ENCODE measurements at places on chromosomes 2 and 18.
A peak's percentile ranks its signal among the peaks of the same experiment; 100 is the strongest.

GRCh38 chr2:100988630-100989417, 13.3 kb upstream of the RPL31 start:
- no peak for DNase-seq

DNA sequence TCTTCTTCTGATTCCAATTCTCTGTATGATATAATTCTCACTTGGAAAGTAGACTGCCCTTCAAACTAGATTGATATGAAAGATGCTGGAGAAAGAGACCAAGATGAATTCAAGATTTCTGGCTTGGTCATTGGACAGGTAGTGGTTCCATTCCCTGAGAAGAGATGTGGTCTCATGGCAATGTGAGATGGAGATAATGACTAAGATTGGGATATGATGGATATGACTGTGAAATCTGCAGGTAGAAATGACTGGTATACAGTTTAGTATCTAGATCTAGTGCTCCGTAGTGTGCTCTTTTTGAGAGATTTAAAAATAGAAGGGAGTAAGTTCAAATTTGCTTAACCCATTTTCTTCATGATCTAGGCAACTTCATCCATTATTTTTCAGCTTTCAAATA, 425.4 kb upstream of the TRIB2 start:
- no peak for DNase-seq

- no peak for DNase-seq
Observed at GRCh38 chr2:200624658-200625057, 38.8 kb downstream of the AOX1 start.

GRCh38 chr2:160934991-160935390, 225.2 kb upstream of the TANK start:
- DNase-seq = no peak

DNA sequence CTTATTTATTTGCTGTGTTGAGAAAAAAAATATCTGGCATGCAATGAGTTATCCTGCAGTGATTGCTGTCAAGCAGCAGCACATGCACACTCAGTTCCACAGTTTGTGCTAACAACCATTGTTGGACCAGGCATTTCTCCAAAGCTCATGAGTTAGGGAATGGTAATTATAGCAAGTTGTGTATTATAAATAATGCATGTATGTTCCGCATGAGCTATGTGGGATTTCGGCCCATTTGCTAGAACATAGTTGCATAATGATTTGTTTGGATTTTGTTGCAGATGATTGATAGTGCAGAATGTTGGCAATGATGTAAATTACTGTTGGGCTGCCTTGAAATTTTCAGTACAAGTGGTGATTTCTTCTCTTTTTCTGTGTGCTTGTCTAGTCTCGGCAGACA, 10.7 kb downstream of the KCNJ3 start:
- DNase-seq = no peak

DNA sequence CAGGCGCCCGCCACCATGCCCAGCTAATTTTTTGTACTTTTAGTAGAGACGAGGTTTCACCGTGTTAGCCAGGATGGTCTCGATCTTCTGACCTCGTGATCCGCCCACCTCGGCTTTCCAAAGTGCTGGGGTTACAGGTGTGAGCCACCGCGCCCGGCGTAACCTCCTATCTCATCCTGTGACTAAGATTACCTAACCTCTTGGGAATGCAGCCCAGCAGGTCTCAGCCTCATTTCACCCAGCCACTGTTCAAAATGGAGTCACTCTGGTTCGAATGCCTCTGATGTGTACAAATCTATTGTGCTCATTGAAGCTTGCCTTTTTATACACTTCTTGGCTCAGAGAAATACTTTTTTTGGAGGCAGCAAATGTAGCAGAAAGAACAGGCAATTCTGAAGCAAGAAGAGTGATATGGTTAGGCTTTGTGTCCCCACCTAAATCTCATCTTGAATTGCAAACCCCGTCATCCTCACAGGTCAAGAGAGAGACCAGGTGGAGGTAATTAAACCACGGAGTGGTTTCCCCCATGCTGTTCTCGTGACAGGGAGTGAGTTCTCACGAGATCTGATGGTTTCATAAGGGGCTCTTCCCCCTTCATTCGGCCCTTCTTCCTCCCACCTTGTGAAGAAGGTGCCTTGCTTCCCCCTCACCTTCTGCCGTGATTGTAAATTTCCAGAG, 60.6 kb downstream of the SLC4A3 start:
- DNase-seq = no peak

DNA sequence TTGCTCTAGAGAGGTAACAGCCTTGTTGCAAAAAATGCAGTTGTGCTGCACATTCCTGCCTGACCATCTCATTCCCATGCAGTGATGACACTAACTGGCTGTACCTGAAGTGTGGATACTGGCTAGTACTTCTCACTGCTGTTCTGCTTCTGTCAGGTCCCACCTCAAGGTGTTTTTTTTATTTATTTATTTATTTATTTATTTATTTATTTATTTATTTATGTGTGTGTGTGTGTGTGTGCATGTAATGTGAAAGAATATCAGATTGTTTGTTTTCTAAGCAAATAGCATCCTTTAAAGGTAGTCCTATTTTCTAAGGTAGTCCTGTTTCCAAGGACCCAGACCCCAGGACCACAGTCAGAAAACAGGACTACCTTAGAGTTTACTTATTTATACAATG, 87.2 kb upstream of the SYT4 start:
- DNase-seq = no peak

DNA sequence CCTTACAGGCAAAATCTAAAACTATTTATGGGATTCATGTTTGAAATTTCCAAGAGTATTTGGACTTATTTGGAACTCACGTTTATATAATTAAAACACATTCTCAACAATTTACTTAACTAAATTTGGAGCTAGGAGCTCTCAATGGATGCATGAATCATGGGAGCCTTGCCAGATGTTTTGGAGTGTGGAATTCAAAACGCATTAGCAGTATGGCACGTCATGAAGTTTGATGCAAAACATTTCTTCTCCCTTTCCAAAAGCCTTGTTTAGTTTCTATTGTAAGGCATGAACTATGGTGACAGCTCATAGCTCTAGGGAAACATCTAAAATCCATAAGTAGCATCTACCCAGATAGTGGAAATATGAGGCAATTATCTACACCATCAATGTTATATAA, 701.6 kb downstream of the SATB2 start:
- no peak for DNase-seq

- DNase-seq = no peak
Observed at GRCh38 chr2:28224648-28225472, 167.8 kb upstream of the FOSL2 start.

- peak; percentile 95 for DNase-seq
Observed at GRCh38 chr2:46847185-46847710, 68.4 kb downstream of the MCFD2 start.

DNA sequence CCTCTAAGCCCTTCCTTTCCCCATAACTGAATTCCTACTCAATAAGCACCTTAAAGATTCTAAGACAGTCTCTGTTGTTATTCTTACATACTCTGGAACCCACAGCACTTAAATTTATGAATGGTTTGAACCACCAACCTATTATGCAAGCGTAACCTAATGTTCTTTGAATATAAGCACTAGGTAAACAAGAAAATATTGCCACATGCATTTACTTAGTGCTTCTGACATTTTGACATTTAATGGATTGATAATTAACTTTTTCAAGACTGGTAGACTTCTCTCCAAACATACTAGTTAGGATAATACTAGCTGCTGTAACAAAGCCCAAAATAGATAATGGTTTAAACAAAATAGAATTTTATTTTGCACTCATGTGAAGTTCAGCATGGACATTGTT, 164.8 kb downstream of the ARHGAP15 start:
- no peak for DNase-seq

GRCh38 chr18:35193316-35193715, 47.5 kb upstream of the ZNF397 start:
- peak; percentile 20 for DNase-seq

- DNase-seq = no peak
Observed at GRCh38 chr2:143476336-143477087, 347.3 kb downstream of the ARHGAP15 start.

- DNase-seq = no peak
Observed at GRCh38 chr2:167783261-167784083, 463.9 kb downstream of the STK39 start.

DNA sequence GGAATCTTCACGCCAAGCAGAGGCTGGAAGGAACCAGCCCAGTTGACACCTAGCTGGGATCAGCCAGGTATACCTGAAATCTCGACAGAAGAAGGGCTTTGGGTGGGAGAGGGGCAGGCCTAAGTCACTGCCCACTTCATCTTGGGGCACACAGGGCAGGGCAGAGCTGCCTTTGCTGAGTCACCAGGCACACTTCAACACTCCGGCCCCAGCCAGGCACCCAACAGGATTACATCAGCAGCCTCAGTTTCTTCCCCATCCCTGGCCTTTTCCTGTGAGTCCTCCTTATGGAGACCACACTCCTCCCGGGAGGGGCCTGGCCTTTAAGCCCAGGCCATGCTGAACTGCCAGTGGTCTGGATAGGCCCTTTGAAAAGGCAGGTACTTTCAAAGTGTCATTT, 201.7 kb upstream of the HS6ST1 start:
- DNase-seq = no peak

DNA sequence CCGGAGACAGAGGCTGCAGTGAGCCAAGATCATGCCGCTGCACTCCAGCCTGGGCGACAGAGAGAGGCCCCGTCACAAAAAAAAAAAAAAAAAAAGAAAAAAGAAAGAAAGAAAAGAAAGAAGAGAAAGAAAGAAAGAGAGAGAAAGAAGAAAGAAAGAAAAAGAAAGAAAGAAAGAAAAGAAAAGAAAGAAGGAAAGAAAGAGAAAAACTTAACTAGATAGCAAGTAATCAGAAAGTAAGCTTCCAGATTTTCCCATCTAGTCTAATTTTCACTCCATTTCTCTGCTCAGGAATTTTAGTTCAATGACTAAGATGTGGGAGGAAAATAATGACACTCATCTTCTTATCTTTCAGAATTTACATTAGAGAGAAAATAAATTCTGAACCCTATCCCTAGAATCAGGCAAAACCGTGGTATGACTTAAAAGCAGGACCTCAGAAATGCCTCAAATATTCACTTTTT, 2.4 kb downstream of the GFPT1 start:
- no peak for DNase-seq

- no peak for DNase-seq
Observed at GRCh38 chr2:173122936-173123335, 47.3 kb downstream of the MAP3K20 start.

DNA sequence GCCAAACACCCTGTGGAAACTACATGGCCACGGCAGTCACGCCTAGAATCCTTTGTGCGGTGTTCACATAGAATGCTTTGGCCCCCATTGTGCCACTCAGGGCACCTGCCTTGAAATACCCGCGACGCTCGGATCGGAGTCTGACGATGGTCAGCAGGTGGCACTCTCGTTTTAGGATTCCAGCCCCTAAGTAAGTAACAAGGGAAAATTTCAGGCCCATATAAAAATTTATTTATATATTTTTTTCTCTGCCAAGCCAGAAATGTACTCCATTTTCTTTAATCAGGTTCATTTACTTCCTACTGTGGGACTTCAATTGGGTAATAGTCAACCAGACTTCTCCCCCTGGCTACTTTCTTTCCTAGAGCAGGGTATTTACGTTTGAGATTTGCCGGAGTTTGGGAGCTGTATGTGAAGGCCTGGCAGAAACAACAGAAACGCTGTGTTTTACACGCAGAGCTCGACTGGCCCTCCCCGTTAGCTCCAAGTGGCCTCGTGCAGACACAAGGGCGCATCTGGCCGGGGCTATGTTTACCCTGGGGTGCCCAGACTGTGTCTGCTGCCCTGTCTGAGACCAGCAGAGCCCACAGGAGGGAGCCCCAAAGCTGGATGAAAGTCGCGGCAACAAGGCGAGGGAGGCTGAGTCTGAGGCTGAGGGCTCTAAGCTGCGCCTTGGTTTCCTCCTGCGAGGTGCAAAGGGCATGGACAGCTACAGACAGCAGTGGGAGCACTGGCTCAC, 41.6 kb downstream of the LRRC30 start:
- DNase-seq = peak; percentile 20

DNA sequence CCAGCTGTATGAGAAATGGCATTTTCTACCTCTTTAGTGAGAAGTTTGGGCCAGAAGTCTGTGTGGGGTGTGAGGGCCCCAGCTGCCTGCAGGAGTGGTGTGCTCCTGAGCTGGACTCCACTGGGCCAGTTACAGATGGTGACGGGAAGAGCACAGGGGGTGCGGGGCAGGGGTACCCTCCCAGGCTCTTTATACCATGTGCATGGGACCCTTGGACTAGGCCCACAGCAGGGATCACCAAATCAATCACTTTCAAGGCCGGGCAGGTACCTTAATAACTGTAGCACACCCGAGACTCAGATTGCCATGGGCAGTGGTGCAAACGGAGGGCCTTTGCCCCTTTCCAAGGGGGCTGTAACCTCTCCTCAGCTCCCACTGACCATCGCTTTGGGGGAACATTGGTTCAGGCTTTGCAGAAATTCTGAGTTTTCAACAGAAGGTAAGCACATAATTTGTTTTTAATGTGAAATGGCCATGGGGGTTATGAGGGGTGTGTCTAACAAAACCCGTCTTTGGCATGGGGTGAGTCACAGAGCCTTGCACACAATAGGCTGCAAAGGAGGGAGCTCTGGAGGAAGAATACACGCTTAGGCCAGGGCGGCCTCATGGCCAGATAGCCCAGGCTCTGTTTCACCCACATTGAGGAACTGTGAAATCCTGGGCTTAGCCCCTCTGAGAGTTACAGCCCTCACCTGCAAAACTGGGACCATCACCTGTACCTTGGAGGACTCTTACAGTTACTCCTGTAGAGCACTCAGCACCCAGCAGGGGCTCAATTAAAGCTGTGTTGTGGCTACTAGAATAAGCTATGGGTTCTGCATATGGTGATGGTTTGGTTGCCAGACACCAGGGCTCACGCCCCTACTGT, 141.0 kb upstream of the BCL2L11 start:
- DNase-seq = no peak

GRCh38 chr2:162369551-162369950, 25.6 kb downstream of the GCA start:
- no peak for DNase-seq

- DNase-seq = no peak
Observed at GRCh38 chr2:223800908-223801307, 36.5 kb downstream of the AP1S3 start.

- DNase-seq = no peak
Observed at GRCh38 chr2:234823877-234824376, 127.9 kb upstream of the SH3BP4 start.

GRCh38 chr2:72973566-72974435, 56.5 kb downstream of the EMX1 start:
- DNase-seq = peak; percentile 48

DNA sequence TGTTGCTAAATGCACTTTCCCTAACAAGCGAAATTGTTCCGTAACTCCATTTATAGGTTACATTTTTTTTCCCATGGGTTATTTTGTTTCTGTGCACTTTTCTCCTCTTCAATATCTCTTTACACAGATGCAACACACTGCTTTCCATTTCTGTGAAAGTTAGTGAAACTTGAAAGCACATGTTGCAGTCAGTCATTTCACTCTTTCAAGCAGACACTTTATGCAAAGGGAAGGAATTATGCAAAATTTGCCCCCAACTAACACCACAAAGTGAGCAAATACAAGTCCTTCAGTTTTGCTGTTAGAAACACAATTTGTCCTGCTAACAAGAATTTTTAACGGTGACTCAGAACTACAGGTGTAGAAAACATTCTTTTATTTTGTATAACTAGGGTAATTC, 124.8 kb downstream of the PTH2R start:
- DNase-seq = no peak

Measured in NCI-H1105 treated with DMSO at 0.1 percent for 48 hours (cell line).